GM13977 (cell line): ENCODE measurements at places on chromosomes 12 and 14.

- no peak for DNase-seq
These were observed 513.4 kb upstream of the FLRT2 start for GRCh38 chr14:85016496-85016895.

GRCh38 chr14:59358102-59358501 lies 107.1 kb downstream of the GPR135 start:
- no peak for DNase-seq

- no peak for DNase-seq
These were observed 165.3 kb downstream of the SNAPC1 start for GRCh38 chr14:61927520-61927919.

- peak; percentile 7 for DNase-seq
These were observed 2.8 kb upstream of the FGF6 start for GRCh38 chr12:4448371-4448940.

GRCh38 chr14:55366271-55366670 lies 45.4 kb downstream of the ATG14 start:
- no peak for DNase-seq

GRCh38 chr12:57902478-57902969 lies 38.8 kb upstream of the ATP23 start:
- no peak for DNase-seq

- no peak for DNase-seq
These were observed 154.9 kb downstream of the KIF26A start for GRCh38 chr14:104293231-104293841.

DNA sequence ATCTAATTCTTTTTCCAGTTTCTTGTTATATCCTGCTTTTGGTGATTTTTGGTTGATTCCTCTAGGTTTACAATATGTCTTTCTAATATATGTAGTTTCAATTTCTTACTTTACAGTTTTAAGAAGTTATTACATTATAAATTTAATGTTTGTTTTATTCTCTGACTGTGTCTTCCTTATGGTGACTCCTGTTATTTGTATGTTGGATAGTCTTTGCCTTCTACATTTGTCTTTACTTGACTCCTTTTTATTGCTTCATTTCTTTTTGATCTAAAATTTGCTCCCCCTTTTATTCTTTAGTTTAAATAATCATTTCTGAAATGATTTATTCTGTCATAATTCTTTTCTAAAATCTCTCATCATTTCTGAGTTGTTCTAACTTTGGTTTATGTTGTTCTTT lies 125.8 kb downstream of the CCDC91 start:
- no peak for DNase-seq

DNA sequence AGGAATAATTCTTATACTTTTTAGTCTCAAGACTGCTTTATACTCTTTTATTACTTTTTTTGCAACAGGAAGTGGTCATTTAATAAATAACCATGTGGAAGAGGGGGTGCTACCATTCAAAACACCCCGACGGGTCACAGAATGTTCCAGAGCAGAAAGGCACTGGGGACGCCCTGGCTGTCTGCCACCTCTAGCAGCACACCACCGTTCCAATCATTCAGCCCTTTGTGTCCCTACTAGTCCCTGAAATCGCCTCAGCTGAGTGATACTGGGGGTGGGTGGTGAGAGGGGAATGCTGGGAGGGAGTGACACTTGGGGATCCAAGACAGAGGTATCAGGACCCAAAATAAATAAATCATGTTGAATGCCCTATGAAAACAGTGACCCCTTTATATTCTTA lies 52.4 kb downstream of the MON2 start:
- DNase-seq, result no peak

- DNase-seq, result no peak
These were observed 78.2 kb upstream of the PTGDR start for GRCh38 chr14:52189325-52189724.

- DNase-seq, result no peak
These were observed 160.8 kb upstream of the TMPO start for GRCh38 chr12:98354520-98355035.

DNA sequence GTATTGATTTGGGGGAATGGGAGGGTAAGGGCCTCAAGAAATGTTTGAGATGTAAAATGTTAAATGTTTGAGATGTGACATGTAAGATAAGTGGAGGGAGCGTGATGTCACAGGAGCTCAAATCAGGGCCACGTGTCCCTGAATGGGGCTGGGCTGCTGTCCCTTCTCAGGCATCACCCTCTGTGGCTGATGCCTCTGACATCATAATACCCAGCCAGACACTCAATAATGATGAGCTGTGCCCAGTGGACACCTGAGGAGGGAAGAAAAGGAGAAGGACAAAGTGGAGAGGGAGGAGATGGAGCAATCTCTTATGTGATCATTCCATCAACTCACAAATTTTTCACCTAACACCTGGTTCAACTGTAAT lies 120.8 kb downstream of the SAMD4A start:
- DNase-seq, result no peak

GRCh38 chr12:119829439-119829838 lies 47.7 kb downstream of the CIT start:
- peak; percentile 50 for DNase-seq

- no peak for DNase-seq
These were observed 18.2 kb downstream of the ALDH2 start for GRCh38 chr12:111784953-111785352.

DNA sequence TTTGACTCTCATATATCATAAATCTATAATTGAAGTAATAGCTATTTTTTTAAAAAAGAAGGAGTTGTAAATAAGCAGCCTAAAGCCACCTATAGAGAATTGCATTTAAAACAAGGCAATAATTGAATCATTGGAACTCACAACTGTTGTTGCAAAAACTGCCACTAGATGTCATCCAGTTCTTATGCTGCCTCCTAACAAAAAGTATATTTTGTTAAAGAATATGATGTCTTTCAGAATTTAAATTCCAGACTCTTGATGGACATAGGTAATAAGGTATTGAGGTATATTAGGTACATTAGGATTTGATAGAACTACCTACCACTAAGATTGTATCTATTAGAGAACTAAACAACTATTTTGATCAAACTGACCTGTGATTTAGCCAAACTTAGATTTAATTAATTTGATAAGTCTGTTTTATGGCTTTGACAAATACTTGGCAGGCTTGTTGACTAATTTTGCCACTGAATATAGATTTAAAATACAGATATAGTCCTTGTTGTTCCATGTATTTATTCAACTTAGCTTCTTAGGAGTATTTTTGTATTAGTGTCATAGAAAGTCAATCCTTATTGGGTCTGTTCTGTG lies 401.4 kb downstream of the RPL10L start:
- peak; percentile 7 for DNase-seq

GRCh38 chr14:69468949-69469348 lies 15.6 kb upstream of the PLEKHD1 start:
- DNase-seq, result no peak

DNA sequence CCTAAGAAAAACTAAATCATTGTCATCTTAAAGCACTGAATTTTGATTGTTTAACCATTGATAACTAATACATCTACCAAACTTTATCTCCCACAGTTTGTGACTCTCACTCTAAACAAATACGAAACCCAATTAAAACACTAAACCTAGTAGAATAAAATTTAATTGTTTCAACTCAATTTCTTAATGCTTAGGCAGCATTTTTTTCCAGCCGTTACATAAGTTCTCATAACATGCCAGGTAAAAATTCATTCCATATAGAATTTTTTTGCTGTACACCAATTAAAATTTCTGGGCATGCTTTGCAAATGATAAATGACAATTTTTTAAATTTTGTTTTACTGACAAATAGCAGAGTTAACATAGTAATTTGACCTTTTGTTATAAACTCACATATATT lies 658.2 kb upstream of the FLRT2 start:
- DNase-seq, result no peak

DNA sequence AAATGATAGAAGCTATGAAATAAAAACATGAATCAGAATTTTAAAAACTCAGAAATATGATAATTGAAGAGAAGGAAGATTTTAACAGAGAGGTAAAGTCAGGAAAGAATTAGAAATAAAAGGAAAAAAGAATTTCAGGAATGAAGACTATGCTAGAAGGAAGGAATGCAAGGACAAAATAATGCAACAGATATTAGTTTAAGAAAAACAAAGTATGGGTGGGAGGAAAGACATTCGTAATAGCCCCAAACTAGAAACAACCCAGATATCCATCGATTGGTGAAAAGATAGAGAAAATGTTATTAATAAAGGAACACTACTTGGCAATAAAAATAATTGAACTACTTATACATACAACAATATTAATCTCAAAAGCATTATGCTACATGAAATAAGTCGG lies 129.6 kb downstream of the AKAP6 start:
- DNase-seq, result no peak

GRCh38 chr14:80127466-80127865 lies 83.8 kb downstream of the DIO2 start:
- no peak for DNase-seq

DNA sequence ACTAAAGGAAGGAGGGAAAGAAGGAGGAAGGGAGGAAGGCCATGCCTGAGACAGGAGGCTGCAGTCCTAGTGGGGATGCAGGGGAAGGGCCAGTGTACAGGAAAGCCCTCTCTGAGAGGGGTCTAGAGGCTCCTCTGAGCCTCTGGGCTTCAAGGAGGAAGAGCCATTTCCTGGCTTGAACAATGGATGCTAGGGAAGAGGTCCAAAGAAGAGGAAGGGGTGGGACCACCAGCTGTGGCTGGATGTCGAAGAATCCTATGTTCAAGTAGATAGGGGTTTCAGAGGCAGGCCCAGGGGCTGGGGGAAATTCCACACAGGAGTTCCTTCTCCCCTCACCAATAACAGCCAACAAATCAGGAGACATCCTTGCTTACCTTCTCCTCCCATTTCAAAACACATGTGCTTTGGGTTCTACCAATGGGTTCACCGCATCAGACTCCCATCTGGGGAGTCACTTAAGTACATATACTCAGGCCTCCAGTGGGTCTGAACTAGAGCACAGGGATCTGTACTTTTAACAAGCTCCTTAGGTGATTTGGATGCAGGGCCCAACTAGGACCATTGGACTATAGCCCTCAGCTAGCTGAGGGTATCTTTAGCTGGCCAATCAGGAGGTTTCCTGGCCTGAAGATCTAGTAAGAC lies 32.4 kb downstream of the PRPF40B start:
- no peak for DNase-seq

GRCh38 chr12:9349888-9350885 lies 142.0 kb upstream of the PZP start:
- DNase-seq, result no peak

- DNase-seq, result no peak
These were observed 1104.3 kb downstream of the BCL11B start for GRCh38 chr14:98167705-98168104.

- DNase-seq, result no peak
These were observed 44.7 kb upstream of the KCNJ8 start for GRCh38 chr12:21819236-21819635.

DNA sequence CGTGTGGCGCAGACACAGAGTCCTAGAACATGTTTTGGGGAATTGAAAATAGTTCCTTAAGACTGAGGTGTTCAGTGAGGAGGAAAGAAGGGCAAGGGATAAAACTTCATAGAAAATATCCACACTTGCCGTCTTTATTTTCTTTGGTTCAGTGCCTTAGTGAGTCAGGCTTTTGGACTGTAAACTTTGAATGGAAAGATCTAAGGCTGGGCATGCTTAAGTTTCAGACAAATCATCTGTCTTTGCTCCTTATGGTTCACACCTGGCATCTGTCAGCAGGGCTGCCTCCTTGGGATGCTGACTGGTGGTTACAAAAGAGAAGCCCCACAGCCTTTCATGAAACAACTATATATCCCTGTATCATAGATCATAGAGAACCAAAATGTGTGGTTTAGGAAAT lies 136.3 kb upstream of the PRICKLE1 start:
- DNase-seq, result no peak

- DNase-seq, result no peak
These were observed 106.6 kb upstream of the VASH1 start for GRCh38 chr14:76654573-76655108.

- no peak for DNase-seq
These were observed 152.4 kb downstream of the MED13L start for GRCh38 chr12:116125084-116125483.

- DNase-seq, result no peak
These were observed 9.4 kb downstream of the SSPN start for GRCh38 chr12:26204612-26205289.

- DNase-seq, result no peak
These were observed 48.7 kb downstream of the CCDC88C start for GRCh38 chr14:91368776-91369416.

DNA sequence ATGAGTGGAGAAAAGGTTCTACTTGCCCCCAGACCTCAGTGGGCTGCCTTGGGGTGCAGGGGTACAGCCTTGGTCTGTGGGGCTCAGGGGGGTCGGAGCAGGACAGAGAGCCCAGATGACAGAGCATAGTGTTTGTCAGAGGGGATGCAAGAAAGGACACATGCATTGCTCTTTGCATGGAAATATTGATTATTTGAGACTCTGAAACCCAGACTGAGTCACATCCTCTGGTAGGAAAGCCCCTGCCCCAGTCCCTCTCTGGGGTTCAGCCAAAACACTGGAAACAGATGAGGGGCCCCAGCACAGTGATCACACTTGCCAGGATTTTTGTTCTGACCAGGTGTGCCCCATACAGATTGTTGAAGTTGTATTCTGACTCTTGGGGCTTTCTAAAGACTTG lies 1094.4 kb downstream of the BCL11B start:
- no peak for DNase-seq

- no peak for DNase-seq
These were observed 380.0 kb downstream of the DIO2 start for GRCh38 chr14:79831195-79831892.

DNA sequence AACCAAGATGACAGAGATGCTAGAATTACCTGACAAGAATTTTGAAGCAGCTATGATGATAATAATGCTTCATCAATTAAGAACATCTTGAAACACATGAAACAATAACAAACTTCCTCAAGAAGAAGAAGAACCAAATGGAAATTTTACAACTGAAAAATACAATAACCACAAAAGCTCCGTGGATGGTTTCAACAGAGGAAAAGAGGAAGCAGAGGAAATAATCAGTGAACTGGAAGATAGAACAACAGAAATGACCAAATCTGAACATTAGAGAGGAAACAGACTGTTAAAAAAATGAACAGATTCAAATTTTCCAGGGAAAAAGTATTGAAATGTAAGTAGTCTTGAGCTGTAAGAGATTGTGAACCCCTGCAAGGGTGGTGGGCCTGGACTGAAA lies 62.8 kb upstream of the SLC35F4 start:
- no peak for DNase-seq

GRCh38 chr12:6869049-6870021 lies 2.0 kb downstream of the TPI1 start:
- DNase-seq, result peak; percentile 82

DNA sequence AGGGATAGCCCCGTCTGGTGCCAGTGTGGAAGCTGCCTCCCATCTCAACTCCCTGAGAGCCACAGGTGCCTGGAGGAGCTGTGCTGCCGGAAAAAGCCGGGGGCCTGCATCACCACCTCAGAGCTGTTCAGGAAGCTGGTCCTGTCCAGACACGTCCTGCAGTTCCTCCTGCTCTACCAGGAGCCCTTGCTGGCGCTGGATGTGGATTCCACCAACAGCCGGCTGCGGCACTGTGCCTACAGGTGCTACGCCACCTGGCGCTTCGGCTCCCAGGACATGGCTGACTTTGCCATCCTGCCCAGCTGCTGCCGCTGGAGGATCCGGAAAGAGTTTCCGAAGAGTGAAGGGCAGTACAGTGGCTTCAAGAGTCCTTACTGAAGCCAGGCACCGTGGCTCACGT lies 25.5 kb upstream of the P2RX4 start:
- DNase-seq, result no peak
